ENCODE measurements at places on chromosomes 1 and 21.

GRCh38 chr1:78146205-78146771 lies 100.5 kb downstream of the GIPC2 start:
- no peak for DNase-seq

DNA sequence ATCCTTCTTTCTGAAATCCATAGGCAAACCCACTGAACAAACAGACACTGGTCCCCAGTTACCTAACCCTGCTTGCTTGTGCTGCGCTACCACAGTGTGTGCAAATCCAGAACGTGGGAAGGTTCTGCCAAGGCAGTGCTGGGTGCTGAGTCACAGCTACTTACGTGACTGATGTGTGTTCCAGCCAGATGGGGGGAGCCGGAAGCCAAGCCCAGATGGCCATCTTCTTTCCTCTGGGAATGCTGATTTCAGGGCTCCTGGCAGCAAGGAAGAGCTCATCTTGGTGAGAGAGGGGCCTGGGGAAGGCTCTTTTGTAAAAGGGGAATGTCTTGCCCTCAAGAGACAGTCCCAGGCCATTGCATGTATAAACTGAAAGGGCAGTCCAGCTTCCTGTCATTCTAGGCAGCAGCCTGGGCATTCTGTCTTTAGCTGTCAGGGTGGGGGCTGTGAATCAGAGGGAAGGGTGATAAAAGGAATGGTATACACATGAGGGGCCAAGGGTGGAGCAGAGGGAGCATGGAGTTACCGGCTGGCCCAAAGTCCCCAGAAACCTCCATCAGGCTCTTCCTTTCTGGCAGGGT lies 54.1 kb downstream of the CD46 start:
- DNase-seq: no peak

DNA sequence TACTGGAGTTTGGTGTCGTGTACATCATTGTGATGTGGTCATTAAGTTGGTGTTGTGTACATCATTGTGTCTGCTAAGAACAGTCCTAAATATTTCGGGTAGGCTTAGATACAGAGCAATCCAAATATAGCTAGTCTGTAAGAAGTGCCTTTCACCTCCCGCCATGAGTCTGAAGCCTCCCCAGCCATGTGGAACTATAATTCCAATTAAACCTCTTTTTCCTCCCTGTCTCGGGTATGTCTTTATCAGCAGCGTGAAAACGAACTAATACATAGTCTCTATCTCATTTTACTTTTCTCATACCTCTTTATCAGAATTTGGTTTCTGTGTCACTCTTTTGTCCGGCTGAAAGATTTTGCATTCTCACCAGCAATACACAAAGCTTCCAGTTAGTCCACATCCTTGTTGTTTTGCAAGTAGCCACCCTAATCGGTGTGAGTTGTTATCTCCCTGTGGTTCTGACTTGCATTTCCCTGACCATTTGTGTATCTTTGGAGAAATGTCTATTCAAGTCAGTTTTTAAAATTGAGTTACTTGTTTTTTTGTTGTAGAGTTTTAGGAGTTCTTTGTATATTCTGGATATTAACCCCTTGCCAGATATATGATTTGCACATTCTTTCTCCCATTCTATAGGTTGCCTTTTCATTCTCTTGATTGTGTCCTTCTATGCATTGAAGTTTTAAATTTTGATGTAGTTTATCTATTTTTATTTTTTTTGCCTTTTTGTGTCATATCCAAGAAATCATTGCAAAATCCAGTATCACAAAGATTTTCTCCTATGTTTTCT lies 56.5 kb downstream of the FNBP1L start:
- DNase-seq: no peak

- no peak for DNase-seq
Measured at GRCh38 chr1:209607795-209608178, 24.3 kb downstream of the CAMK1G start.

DNA sequence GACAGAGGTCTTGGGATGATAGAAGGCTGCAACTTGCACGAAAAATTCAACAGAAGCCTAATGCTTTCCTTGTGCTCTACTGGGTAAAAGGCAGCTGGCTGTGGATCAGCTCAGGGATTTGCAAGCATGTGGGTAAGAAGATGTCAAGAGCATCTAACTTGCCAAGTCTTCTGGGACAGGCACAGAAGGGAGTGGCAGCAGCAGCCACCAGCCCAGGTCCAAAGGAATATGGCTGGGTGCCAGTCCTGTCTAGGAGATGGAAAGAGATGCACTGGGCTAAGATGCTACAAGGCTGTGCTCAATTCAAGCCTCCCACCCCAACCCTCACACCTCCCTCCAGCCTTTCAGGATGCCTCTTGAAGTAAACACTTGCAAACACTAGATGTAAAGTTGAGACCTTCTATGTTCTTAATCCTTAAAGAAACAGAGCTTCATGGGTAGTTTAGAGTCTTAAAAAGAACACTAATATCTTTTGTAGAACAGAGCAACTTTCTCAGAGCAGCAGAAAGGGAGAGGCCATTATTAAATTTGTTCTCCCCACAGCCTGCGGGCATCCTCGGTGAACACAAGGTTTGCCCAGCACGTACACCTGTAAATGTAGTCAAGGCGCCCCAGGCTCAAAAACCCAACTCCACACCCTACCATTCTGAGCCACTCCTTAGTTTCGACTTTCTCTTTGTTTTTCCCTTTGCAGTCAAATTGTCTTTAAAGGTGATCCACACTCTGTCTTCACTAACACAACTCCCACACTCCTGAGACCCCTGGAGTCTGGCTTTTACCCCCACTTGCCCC lies 64.6 kb upstream of the BCAR3 start:
- DNase-seq: no peak

GRCh38 chr1:154726443-154726842 lies 118.5 kb upstream of the ADAR start:
- no peak for DNase-seq

DNA sequence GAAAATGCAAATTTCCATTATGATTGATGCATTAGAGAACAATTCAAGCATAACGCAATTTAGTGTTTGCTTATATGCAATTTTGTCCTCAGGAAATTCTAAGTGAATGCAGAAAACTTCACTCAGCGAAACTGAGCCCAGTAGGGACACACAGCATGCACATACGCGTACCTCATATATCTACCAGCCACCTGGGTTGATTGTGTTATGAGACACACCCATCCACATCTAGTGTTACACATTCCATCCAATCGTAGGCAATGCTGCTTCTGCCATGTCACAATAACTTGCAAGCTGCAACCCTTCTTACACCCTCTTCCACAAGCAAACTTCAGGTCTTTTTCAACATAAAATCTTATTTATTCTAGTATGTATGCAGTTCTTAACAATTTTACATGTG lies 312.9 kb downstream of the HHAT start:
- no peak for DNase-seq

DNA sequence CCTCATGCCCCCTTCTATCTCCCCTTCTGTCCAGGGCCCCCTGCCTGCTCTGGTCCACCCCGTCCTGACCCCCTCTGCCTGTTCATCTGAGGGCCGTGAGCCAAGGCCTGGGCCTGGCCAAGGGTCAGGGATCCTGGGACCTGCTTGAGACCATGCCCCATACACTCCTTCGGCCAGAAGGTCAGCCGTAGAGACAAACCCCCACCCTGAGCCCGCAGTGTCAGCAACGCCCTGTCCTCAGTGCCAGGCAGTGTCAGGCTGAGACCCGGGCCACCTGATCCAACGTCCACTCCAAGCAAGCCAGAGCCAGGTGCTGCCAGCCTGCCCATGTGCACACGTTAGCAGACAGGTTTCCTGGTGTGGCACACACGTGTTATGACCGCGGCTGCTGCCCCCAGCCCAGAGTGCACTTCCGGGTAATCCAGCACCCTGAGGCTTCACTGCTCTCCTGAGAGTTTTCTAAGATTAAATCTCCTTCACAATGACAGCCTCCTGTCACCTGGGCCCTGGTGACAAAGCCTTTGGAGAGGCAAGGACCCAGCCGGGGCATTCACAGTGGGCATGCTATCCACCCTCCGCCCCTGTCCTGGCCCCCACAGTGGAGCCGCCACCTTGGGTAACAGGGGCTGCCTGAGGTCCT lies 10.1 kb upstream of the SAMD11 start:
- no peak for DNase-seq

GRCh38 chr1:118189564-118189963 lies 4.5 kb upstream of the SPAG17 start:
- no peak for DNase-seq

Data from effector CD8-positive, alpha-beta T cell (primary cell).